ENCODE measurements at places on chromosomes 6 and 20.

GRCh38 chr6:4651831-4652467 lies 124.3 kb upstream of the CDYL start:
- no peak for DNase-seq

DNA sequence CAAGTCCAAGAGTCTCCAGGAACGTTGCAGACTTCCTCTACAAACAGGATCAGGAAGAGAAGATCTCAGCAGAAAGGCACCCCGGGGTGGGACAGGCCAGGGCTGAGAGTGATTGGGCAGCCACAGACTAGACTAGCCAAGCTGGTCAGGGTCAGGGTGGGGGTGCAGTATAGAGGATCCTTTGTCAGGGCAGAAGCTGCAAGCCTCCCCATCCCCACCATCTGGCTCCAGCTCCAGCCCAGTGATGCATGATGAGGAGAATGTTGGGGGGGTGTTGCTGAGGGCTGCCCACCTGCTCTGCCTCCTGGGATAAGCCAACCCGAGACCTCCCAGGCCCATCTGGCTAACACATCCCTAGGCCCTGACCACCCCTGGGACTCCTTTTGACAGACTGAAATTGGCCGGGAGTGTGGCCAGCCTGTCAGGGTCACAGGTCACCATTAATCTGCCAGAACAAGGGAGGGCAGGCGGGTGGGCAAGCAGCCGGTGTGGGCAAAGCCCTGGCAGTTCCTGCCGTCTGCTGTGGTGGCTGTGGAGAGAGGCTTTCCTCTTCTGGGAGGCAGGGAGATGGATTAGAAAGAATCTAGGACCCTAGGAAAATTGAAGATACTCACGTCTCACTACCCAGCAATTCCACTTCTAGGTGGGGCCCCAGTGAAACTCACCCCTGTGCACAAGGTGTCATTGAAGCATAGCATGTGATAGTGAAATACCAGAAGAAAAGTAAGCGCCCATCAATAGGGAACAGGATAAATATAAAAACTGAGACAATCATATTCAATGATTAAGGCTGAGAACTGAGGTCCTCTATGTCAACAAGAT lies 22.1 kb upstream of the SNTA1 start:
- DNase-seq: no peak

DNA sequence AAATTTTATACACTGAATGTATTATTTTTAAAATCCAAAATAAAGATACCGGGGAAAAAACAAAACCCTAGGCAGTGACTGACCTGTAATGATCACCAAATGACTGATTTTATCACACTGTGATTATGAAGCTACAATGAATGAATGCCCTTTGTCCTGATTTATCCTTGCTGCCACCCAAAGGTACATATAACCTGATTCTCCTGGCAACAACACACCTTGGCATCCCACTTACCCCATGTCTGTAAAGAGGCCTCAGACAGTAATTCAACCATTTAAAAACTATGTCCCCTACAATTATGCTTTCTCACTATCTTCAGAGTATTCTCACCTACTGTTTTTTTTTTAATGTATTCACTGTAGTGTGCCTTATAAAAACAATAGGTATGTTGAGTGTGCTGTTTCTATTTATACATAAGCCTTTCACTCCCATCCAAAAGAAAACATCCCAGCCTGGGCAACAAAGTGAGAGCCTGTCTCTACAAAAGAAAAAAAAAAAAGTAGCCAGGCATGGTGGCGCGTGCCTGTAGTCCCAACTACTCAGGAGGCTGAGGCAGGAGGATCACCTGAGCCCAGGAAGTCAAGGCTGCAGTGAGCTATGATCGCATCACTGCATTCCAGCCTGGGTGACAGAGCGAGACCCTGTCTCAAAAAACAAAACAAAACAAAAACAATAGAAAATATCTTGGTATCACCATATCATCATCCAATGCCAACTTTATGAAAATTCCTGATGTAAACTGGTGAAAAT lies 21.7 kb downstream of the B4GALT5 start:
- peak; percentile 73 for DNase-seq

DNA sequence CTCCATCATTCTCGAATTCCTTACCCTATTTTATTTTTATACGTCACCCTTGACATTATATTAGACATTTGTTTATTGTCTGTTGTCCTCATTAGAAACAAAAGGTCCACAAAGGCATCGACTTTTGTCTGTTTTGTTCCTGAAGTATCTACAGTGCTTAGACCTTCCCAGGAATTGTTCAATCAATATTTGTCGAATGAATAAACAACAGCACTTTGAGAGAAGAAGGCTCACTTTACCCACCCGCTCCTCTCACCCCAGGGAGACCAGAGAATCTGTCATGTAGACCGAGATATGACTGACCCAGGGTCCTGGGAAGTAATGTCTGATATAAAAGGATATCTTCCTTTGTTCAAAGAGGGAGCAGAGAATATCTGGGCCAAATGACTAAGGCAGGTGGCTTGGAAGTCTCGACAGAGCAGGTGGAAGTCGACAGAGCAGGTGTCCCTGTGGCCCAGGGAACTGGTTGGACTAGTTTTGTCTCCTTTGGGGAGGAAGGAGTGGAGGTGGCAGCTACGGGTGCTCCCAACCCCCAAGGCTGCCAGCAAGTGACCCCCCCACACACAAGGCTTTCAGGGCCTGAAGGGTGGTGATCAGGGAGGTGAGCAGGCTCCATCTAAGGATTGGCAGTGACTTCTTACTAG lies 14.8 kb upstream of the CHMP4B start:
- DNase-seq: peak; percentile 98

DNA sequence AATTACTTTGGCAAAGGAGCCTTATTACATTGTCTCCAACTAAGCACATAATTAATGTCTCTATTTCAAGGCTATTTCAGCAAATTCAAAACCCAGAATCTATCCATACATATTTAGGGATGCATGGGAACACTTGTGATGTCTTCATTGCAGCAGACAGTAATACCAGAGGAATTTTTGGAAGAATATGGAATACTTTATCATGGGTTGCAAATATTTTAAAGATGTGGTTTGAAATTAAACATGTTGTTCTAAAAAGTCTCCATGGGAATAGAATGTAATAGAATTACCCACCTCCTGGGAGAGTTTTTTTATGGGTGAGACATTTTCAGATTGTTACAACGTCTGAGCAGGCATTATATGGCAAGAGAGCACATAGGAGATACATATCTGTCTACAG lies 170.8 kb downstream of the KCNQ5 start:
- DNase-seq: no peak

DNA sequence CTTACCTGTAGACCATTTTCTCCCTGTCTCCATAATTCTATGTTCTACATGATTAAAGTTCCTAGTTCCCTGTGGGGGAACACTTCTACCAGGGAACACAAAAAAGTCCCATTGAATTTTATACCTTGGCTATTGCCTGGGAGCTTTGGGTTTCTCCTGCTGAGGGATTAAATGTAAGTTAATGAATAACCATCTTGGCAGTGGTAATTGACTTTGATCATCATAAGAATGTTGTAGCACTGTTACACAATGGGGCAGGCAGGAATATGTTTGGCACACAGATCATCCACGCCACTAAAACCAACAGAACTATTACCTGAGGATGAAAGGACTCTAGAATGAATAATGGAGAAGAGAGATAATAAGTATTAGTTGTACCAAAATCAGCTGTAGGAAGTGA lies 1106.2 kb upstream of the GJE1 start:
- no peak for DNase-seq

DNA sequence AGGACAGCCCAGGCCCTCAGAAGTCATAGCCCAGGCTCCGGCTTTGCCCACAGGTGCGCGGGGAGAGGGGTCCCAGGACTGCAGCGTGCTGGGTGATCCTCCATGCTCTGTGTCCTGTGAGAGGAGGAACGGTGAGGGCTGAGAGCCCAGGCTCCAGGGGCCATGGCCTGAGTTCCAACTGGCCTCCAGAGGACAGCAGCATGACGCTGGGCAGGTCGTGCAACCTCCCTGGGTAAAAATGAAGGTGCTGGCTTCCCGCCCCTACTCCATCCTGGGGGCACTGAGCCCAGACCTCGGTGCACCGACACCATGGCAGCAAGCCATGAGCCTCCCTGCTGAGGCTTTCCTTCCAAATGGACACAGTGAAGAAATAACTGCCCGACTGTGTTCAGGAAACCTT lies 305.4 kb downstream of the TAF4 start:
- DNase-seq: no peak

GRCh38 chr6:158706369-158706982 lies 56.6 kb downstream of the SYTL3 start:
- no peak for DNase-seq

DNA sequence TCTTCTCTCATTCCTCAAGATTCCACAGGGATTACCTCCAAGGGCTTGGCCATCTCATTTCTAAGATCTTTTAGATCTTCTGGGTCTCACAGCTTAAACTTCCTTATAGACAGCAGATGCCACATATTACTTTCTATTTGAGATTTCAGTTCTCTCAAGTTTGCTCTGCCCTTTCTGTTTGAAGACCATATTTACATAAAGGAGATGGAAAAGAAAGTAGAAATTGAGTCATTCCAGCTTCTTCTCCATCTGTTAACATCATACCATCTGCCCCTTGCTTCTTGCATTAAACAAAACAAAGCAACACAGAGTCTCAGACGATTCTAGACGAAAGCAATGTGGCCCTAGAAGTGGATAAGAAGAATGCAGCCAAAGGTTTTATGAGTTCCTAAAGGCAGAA lies 203.4 kb downstream of the TTLL2 start:
- no peak for DNase-seq

DNA sequence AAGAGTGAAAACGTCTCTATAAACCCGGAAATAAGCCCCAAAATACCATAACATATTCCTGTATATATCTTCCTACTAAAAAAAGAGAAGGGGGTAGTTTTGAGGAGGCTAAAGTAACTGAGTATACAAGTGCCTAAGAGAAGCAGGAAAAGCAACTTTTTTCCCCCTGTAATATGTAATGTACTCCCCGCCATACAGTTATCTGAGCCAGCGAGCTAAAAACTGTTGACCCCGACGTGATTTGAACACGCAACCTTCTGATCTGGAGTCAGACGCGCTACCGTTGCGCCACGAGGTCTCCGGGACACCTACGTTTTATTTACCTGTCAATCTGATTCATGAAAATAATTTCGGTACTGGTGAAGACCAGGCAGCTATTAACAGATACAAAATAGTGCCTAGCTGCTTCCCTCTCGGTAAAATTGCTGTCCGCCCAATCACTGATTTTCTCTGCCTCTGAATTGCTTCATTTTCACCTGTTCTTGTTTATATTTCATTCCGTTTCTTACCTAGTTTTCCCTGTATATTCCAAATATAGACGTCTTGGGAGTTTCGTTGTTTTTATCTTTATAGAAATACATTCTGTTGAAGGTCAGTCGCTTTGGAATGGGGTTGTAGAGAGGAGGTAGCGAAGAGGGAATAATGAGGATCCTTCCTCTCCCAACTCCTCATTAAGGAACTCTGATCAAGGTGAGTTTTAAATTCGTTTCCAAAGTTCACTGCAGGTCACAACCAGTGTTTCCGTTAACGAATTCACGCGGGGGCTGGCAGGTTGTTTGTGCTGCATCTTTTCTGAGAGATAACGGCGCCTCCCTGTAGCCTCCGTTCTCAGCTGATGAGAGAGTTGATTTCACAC lies 33.6 kb upstream of the BTN3A2 start:
- peak; percentile 78 for DNase-seq

- no peak for DNase-seq
These were observed 36.0 kb downstream of the TIAM2 start for GRCh38 chr6:155031091-155031490.

- no peak for DNase-seq
These were observed 394.6 kb upstream of the JARID2 start for GRCh38 chr6:14851281-14851680.

DNA sequence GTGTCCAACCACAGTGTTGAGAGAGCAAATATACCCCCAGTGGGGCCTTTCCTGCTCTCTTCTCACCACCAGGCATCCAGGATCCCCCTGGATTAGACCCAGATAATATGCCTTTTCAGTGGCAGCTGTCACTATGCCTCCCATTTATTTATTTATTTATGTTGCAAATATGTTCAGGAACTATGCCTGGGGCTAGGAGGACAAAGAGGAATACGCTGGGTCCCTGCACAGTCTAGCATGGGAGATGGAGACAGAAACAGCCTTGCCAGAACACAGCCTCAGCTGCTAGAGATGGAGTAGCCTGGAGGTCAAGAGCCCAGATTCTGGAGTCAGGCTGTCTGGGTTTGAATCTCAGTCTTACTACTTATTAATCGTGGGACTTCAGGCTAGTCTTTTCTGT lies 74.6 kb upstream of the LRFN2 start:
- DNase-seq: no peak

GRCh38 chr20:57223648-57224489 lies 42.6 kb downstream of the BMP7 start:
- no peak for DNase-seq

- peak; percentile 11 for DNase-seq
These were observed 4.5 kb downstream of the FOXO3 start for GRCh38 chr6:108565091-108565766.

DNA sequence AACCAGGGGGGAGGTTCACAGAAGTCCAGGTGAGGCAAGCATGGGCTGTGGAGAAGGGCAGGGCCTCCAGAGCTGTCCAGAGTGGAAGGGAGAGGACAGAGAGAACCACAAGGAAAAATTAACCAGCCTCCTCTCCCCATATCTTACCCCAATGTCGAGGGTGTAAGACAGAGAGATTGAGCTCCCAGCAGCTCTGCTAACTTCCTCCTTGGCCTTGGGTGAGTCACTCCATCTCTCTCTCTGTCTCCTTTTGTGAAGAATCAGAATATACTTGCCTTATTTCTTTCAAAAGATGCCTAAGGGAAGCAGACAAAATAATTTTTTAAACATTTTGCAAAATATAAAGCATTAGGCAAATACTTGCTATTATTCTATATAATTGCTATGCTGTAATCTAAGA lies 58.3 kb upstream of the IYD start:
- no peak for DNase-seq

GRCh38 chr6:31690231-31691077 lies 9.6 kb upstream of the LY6G5C start:
- no peak for DNase-seq

DNA sequence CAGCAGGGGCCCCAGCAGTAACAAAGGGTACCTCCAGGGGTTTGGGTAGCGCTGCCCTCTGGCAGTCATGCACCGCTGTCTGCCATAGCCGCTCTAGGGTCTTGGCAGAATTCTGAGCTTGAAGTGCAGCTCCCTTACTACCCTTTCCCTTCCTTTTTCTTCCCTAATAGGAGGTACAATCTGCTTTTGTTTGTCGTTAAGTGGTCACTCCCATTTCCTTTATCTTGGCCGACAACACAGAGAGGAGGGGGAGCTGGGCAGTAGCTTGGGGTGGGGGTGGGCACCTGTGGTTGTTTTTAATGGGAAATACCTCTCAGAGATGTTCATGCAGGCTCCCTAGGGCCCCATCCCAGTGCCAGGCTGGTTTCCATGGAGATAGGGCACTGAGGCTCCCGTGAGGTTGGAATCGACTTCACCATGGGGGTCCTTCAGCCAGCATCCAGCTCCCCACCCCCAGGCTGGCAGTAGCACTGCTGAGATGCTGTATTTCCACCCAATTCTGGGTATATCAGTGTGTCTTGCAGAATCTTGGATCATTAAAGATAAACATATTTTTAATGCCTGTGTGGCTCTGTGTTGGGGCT lies 18.6 kb downstream of the CCDC167 start:
- no peak for DNase-seq

All from NCI-H2029 treated with DMSO at 0.1 percent for 48 hours (cell line).